Astrocyte of the spinal cord (primary cell): ENCODE measurements at places on chromosomes 5 and 9.
A peak's percentile ranks its signal among the peaks of the same experiment; 100 is the strongest.

DNA sequence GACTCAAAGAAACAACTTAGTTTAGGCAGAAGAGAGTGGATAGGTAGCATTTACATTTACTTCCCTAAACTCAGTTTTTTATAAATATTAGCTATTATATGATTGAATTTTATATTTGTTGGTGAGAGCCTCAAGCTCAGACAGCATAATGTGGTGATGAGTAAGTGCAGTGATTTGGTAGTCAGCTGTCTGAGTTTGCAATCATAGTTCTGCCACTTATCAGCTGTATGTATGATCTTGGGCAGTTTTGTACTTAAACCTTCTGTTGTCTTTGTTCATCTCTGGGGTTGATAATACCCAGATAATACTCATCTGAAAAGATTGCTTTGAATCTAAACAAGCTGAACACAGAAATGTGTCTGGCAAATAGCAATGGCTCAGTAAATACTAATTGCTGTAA, 108.8 kb downstream of the ANXA1 start:
- no peak for DNase-seq

DNA sequence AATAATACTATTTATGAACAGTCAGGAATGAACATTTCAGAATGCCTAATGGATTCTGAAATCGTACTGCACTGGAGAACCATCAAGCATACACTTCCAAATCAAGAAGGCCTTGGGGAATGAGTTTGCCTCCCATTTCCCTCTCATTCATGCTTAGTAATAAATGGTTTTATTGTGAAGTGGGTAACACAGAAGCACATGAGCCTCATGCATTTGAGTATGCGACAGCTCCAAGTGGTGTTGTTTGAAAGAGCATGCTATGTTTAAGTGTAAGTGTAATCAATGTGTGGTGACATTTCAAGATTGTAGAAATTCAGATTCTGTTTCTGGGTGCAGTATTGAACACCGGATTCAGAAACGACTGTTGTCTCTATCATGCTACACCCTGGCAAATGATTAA, 60.0 kb downstream of the SGCD start:
- DNase-seq: no peak

DNA sequence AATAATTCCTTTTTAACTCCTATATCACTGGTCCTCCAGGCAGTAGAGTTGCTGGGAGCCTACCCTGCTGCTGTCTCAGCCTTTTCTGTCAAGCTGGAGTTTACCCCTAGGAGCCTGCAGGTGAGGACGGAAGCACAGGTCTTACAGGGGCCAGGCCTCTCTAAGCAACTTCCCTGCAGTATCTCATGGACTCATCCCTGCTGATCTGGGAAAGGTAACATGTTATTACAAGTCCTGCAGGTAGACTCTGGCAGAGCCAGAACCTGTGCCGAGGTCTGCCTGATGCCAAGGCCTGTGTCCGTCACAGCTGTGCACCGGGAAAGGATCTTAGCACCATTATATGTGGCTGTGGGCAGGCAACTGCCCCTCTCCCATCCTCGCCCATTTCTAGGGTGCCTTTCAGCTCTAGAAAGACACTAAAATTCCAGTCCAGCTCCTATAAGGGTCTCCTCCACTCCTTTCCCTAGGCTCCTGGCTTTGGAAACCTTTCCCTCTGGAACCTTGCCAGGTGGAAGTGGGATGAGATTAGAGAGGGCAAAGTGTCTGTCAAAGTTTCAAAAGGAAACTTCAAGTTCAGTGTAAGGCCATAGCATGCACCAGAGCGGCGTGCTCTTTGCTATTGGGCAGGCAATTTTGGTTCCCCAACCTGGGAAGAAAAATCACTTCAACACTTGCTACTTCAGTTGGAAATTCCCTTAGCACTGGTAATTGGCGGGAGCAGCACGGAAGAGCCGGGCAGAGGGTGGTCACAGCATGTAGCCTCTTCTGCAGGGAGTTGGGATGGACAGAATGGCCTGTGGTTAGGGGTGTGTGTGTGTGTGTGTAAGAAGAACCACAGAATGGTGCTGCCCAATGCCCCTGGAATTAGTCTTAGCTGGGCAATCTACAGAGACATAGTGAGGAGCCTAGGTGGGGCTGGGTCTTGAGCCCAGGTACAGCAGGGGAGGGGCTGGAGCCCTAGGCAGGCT, 17.5 kb downstream of the TMEM171 start:
- DNase-seq: no peak

DNA sequence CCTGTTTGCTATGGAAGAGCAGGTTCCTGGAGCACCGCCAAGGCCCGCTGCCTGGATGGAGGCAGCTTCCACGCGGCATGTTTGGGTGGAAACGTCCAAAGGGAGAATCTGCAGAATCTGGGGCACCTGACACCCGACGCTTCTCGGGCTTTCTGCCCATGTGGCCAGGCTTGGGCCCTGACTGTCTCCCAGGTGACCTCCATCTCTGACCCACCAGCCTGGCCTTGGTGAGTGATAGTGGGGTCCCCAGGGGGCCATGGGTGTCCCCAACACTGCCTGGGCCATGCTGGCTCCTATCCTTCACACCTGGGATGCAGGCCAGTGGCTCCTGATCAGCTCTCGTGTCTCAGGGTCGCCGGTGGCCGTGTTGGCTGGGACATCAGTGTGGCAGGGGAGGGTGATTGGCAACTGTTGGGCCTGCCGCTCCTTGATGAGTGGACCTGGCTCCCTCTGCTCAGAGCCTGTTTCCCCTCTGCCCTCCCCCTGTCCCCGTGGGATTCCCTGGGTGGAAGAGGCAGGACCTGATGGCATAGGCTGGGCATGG, 34.0 kb downstream of the GLT6D1 start:
- no peak for DNase-seq

DNA sequence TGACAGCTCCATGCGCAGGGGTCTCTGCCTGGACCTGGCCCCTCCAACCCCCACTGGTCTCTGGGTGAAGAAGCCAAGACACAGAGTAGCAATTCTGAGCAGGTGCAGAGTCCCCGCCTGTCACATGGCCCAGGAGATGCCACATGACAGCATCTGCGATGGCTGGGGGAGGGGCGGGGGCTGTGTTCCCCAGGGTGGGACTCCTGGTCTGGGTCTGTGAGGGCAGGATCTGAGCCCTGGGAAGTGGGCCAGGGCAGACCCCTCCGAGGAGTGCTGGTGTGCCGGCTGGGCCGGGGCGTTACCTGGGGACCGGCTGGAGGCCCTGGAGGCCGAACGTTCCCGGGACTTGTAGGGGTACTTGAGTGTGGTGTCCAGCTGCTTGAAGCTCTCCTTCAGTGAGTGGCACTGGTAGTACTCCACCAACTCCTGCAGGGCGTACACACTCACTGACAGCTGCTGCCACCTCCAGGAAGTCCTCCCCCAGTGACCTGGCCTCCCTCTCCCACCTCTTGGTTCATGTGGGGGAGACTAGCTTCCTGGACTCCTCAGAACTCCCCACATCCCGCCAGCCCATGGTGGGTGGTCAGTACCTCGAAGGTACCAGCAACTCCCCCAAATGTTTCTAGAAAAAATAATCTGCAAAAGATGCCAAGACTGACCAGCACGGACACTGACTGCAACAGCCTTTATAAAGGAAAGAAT, 32.1 kb upstream of the SARDH start:
- no peak for DNase-seq

DNA sequence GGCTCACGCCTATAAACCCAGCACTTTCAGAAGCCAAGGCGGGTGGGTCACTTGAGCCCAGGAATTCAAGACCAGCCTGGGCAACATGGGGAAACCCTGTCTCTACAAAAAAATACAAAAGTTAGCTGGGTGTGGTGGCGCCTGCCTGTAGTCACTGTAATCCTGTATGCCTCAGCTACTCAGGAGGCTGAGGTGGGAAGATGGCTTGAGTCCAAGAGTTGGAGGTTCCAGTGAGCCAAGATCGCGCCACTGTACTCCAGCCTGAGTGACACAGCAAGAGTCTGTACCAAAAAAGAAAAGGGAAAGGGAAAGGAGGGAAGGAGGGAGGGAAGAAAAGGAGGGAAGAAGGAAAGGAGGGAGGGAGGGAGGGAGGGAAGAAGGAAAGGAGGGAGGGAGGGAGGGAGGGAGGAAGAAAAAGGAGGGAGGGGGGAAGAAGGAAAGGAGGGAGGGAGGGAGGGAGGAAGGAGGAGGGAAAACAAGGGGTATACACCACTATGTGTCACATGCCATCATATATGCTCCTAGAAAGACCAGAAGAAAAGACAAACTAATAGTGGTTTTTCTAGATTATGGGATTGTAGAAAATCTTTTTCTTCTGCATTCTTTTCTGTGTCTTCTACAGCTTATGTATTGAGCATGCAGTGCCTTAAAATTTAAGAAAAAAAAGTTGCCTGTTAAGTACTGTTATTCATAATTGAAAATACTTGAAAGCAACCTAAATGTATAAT, 240.1 kb downstream of the DENND1A start:
- no peak for DNase-seq

- no peak for DNase-seq
Measured at GRCh38 chr5:143044265-143044664, 274.1 kb downstream of the ARHGAP26 start.

DNA sequence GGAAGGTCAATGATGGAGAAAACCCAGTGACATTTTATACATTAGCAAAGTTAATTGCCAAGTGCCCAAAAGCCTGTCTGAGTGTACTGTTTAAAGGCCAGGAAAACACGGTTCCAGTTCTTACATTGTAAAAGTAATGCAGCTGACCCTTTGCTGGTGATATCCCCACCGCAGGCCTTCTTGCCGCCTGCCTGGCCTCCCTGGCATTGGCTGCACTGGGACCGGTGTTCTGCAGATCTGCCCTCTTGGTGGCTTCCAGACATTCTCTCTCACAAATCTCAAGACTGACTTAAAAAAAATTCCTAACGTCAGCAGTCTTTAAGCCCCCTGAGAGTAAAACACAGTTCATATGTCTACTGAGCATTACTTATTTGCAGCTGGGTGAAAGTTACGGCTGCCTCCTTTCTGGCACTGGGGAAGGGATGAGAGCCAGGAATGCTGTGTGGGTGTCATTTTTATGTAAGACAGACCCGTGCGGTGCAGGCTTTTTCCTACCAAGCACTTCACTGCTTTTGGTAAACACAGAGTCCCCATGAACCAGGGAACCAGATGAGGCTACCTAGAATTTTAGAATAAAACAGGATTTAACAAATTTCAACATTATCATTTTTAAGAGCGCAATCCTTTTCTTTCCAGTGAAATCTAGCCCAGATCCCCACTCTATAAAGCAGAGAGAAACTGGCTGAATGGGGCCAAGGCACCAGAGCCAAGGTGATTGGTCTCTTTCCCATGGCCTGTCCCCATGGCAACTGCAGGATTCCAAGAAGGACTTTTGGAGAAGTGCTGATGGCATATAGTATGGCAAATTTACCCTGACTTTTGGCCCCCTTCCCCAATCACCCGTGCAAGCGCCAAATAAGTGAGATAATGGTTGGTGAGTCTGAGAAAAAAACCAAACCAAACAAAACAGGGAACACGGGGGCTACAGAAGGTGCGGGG, 80.8 kb downstream of the LMNB1 start:
- peak; percentile 6 for DNase-seq

- no peak for DNase-seq
Measured at GRCh38 chr9:121731919-121732318, 80.5 kb downstream of the DAB2IP start.

DNA sequence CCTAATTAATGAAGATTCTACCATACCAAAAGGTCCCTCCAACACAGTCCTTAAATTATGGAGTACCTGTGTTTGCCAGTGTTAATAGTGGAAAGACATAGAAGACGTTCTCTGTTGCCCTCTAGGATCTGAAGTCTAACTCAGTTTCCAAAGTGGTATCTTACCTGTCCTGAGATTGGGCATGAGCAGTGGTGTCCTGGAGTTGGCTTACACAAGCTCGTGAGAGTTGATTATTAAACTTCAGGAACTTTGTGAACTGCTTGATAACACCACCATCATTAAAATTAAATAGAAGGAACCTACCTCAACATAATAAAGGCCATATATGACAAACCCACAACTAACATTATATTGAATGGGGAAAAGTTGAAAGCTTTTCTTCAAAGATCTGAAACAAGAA, 60.9 kb upstream of the SMARCA2 start:
- no peak for DNase-seq

GRCh38 chr5:179869101-179869500, 10.5 kb upstream of the MRNIP start:
- no peak for DNase-seq

DNA sequence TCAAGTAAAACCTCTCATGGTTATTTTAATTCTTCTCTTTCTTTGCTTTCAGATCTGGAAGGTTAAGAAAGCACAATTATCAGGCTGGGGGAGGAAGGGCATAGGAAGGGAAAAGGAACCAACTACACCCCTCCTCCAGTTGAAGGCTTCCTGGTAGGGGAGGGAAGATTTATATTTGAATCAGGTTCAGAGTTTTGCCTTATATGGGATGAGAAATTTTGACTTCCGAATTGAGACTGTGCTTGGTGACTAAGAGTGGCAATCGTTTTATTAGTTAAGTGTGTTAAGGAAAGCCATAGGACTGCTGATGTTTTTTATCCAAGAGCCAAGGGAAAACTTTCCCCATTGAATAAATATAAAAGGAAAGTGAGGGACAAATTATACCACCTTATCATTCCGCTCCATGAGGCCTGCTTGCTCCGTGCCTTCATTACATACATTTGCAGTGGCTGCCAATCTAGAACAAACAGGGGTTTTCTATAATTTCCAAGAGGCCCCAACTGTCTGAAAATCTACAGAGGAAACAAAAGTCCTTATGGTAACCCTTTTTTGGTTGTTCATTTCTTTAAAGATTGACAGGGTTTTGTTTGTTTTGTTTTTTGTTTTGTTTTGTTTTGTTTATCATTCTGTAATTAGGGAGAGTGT, 115.7 kb upstream of the EPB41L4A start:
- DNase-seq: no peak

DNA sequence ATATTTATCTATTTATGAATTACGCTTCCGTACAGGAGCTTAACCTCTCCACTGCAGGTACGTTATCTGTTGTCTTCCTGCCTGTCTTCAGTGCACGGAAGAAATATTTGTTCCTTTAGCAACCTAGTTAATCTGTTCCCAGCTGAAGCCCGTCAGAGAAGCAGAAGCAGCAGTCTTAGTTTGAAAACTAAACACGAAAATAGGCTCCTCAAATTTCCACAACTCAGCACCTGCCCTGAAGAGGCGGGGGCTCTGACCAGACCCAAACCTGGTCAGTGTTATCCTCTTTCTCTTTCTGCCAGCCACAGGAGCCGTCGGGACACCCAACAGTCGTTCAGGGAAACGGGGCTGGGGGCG, 462 bp downstream of the NUDCD2 start:
- DNase-seq: no peak

DNA sequence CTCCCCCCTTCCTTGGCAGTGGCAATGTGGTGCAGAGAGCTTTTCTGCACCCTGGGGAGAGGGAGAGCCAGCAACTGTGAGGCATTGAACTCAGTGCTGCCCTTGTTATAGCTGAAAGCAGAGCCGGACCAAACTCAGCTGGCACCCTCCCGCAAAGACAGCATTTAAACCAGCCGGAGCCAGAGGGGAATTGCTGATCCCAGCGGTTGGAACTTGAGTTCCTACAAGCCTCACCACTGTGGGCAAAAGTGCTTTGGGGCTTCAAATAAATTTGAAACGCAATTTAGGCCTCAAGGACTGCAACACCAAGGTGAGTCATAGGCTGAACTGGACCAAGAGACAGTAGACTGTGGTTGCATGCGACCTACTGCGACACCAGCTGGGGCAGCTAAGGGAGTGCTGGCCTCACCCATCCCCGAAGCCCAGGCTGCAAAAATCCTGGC, 207.6 kb upstream of the CDKN2B start:
- DNase-seq: peak; percentile 73

- DNase-seq: no peak
Measured at GRCh38 chr9:21428235-21428634, 12.0 kb upstream of the IFNA1 start.

GRCh38 chr5:34756781-34757624, 82.0 kb upstream of the TTC23L start:
- DNase-seq: peak; percentile 51
